ENCODE measurements at places on chromosomes 4 and X.
A peak's percentile ranks its signal among the peaks of the same experiment; 100 is the strongest.

DNA sequence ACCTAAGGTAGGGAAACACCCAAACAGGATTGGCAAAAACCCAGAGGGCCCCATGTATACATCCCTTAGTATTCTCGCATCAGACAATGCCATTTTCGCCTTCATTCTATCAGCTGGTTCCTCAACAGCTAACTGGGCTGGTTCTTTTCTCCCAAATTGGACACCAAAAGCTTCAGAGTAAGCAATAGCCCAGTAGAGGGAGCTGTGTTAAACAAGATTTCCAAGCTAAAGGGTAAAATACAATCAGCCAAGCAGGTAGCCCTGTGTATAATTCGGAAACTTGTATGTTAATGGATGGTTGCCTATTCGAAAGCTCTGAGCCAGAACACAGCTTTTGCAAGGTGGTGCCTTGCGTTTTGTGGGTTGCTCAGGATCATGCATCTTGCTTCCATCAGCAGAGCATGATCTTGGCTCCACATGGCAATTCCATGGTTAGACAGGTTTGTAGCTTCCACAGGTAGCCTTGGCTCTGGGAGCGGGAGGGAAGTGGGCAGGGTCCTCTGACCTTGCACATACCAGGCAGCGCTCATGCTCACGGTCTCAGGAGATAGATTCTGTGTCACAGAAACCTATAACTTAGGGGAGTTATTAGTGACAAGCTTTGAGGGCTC lies 115.2 kb upstream of the LNX1 start:
- no peak for DNase-seq

GRCh38 chr4:89247951-89248350 lies 59.6 kb downstream of the GPRIN3 start:
- no peak for DNase-seq

GRCh38 chrX:102712981-102713625 lies 855 bp downstream of the GPRASP2 start:
- DNase-seq, result peak; percentile 46

DNA sequence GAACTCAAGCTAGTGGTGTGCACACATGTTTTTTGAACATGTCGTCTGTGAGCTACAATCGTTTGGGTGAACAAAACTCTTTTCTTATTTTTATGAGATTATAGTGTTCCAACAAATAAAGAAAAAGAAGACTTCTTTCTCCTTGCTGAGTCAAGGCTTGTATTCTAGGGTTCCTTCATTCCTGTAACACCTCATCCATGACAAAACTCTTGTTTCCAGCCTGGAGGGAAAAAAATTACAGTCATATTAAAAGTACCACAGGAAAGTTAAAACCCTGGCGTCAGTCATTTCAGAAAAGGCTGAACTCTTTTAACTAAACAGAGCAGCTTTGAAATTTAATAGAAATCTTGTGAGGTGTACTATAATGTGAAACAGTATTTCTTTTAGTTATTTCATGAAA lies 79.2 kb upstream of the BOD1L1 start:
- no peak for DNase-seq

DNA sequence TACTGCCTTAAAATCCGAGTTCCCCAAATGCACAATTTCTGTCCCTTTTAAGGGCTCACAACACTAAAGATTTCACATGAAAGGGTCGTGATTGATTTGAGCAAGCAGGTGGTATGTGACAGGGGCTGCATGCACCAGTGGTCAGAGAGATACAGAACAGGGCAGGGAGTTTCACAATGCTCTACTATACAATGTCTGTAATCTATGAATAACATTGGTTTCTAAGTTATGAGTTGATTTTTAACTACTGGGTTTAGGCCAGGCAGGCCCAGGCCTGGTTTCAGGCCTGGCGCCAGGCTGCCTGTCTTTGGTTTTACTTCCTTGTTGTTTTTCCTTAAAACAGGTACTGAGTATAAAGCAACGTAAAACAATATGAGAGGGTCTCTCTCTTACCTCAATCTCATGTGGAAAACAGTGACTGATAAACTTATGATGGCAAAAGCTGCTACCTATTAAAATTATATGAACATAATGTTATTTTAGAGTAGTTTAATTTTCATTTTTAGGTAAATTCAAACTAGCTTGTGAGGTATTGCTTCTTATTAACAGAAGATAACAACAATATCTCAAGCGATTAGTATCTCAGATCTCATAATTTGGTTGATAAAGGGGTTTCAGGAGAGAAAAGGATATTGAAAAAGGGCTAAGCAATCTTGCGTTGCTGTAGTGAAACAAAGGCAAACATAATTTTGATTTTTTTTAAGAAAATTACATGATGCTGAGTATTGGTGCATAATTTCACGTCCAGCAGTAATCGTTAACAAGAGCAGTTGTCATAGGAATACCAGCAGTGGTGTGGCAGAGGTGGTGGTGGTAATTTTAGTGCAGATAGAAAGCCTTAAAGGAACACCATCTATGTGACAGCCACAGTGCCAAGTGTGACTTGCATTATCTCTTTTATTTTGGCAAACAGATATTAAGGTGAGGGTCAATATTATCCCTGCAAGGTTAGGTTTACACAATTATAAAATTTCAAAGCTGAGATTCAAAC lies 944.4 kb upstream of the GRID2 start:
- DNase-seq, result no peak

DNA sequence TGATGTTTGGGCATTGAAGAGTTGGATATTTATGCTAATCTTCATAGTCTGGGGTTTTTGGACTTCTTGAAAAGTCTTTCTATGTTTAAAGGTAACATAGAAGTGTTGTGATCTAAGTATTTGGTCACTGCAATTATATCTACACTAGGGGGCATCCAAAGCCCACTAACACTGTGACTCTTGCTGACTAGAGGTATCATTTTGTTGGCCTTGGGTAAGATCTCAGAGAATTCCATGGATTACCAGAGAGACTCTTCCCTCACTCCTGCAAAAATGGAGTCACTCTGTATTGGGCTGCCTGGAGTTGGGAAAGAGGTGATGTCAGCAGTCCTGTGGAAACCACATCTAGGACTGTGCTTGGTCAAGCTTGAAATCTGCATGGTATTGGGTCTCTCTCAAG lies 1077.6 kb downstream of the FAM133A start:
- DNase-seq, result no peak

GRCh38 chr4:2387829-2388228 lies 30.6 kb downstream of the ZFYVE28 start:
- DNase-seq, result no peak

DNA sequence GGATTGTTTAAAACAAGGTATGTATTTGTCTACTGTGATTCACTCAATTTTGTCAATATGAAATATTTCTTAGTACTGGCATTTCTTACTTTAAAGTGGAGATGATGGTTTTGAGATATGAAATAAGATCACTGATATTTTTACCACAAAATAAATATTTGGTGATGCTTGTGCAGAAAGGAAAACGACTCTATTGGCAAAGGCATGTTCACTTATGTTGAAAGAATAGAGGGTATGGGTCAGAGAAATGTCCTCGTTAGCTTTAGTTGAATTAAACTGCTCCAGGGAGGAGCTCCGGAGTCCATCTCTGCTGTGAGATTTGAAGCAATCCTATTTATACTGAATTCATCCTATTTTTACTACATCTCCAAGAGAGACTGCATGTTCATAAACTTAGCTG lies 84.2 kb downstream of the SH3BGRL start:
- DNase-seq, result no peak

DNA sequence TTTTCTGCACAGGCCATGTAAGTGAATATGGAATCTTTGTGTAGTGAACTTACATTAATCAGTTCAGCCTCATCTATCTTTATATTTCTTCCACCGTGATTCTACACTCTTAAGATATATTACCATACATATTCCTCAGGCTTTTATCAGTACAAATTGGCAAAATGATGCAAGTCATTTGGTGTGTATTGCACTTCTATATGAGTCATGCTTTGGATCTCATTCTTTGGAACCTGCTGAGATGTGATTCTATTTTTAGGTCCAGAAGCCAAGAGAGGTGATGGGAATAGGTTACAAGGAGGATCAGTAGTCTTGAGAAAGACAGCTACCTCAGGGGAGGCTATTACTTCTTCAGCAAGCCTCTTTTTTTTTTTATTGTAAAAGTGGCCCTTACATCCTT lies 204.4 kb downstream of the ZNF330 start:
- DNase-seq, result no peak
